LoVo (cell line): ENCODE measurements at places on chromosomes 1 and 21.

DNA sequence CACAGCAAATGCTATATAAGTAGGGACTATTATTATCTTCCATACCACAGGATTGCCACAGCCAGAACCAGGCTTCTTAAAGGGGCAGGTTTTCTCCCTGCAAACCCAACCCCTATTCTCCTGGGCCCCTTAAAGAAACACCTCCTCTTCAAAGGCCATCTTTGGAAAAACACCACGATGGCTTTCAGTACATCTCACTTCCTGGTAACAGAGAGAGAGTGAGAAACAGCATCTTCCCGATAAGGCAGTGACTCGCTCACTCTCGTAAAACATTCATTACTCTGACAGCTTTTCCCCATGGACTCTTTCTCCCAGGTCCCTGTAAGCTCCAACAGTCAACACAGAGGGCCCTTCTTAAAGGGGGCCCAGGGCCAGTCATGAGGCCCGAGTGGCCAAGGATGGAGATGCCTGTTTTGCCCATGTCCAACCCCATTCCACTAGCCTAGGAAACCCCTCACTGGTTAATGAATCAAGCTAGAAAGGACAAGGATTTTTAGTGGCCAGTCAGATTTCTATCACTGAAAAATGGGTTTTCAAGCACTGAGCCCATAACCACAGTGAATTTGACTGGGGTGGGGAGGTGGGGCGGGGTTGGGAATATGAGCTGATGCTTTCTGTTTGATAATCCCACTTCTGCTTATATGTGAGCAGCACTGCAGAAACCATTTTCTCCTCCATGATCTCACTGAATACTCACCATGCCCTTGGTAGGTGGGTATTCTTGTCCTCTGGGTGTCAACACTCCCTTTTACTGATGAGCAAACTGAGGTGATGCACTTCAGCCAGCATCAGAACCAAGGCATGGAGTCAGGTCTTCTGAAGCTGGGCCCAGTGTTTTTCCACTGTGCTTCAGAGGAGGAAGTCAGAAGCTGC is 3.6 kb upstream of the NAV1 start:
- peak; percentile 44 for DNase-seq

DNA sequence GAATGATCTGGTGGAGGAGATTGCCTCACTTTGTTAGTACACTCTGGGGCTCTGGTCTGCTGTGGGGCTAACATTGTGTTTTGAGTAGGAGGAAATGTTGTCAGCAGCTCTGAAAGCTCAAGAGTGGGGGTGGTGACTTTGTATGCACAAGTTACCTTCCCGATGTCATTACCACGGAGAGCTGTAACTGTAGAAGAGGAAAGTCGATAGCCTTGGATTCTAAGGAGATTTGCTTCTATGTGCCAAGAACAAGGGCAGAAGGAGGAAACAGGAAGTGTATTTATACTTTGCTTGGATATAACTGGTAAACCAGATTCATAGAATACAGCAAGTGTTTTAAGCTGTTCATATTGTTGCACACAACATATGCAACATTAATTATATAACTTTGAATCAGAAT is 196.1 kb downstream of the AMY1C start:
- no peak for DNase-seq

DNA sequence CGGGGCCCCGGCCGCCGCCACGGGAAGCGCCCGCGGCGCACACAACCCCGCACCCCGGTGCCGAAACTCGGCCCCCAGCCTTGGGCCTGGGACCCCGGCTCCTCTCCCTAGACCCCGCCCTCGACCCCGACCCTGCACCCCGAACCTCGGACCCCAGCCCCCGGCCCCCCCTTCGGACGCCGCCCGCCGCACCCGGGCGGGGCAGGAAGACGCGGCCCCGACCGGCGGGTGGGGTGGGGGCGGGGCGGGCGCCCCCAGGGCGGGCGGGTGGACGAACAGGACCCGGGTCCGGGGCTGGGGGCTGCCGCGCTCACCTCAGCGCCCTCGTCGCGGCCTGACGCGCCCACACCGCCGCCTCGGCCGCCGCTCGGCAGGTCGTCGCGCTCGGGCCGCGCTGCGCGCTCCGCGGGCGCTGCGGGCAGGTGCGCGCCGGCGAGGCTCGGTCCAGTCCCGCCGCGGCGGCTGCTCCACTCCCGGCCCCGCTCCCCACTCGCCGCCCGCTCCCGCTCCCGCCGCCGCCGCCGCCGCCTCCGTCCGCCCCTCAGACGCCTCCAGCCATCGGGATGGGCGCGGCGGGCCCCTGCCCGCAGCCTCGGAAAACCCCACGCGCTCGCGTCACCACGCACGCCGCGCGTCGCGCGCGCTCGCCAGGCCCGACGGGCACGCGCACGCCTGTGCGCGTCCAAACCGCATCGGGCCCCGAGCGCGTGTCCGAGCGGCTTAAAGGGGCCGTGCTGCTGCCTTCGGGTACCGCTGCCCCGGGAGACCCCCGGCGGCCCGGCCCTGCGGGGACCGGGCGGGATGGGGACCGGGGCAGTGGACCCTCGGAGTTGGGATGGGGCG is at the start of gene GNB1:
TSS of gene GNB1 (minus strand) at position 582 of the 843 bp plus-strand sequence. CDS start 65,634 bp downstream, outside the sequence.
- DNase-seq = peak; percentile 90

GRCh38 chr21:15063814-15064575 is 805 bp downstream of the NRIP1 start:
- no peak for DNase-seq
